ENCODE measurements at places on chromosomes 6 and 20. TPM values are rescaled to one million over a fixed set of nuclear protein-coding genes. Genes with fewer than 3 reads are reported as not detected.
A peak's percentile ranks its signal among the peaks of the same experiment; 100 is the strongest.

- DNase-seq: no peak
Observed at GRCh38 chr6:151301547-151301946, 61.8 kb downstream of the AKAP12 start.

DNA sequence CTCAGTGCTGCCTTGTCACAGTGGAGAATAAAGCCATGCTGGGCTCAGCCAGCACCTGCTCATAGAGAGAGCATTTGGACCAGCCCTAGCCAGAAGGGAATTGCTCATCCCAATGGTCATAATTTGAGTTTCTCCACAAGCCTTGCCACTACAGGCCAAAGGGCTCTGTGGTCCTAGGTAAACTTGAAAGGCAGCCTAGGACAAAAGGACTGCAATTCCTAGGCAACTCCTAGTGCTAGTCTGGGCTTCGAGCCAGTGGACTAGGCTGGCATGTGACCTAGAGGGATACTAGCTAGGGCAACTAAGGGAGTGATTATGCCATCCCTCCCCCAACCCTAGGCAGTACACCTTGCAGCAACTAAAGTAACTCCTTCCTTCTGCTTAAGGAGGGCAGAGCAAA is 516.2 kb downstream of the BCKDHB start:
- no peak for DNase-seq

- DNase-seq: no peak
Observed at GRCh38 chr6:10479939-10480700, 41.0 kb upstream of the GCNT2 start.

GRCh38 chr6:106339334-106340029 is 13.9 kb upstream of the ATG5 start:
- peak; percentile 63 for DNase-seq

DNA sequence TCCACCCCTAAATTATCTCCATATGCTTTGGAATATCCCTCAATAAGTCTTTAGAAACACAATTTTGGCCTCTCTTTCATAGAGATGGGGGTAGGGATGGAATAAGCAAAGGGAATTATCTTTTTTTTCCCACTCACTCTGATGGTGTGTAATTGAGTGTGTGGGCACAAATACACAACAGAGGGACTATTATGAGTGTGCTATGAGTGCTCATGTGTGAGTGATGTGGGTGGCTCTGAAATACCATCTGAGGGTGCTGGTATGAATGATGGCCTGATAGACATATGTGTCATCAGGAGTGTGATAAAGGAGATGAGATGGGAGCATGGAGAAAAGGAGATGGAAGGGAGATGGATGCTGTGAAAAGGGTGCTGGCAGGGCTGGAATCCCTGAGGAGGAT is 35.6 kb downstream of the GSS start:
- no peak for DNase-seq

PGBD1 gene
- total RNA-seq: 4.1 TPM

ASIP gene
- not detected for total RNA-seq

ANGPT4 gene
- not detected for total RNA-seq

MLN gene
- total RNA-seq: not detected

TUBB2B gene
- total RNA-seq: 1.8 TPM

GRCh38 chr6:110270165-110270564 is 88.0 kb downstream of the METTL24 start:
- no peak for DNase-seq
